ENCODE measurements at places on chromosomes 5 and 9.

- no peak for DNase-seq
These were observed 247.0 kb downstream of the TRPM3 start for GRCh38 chr9:70874451-70874850.

DNA sequence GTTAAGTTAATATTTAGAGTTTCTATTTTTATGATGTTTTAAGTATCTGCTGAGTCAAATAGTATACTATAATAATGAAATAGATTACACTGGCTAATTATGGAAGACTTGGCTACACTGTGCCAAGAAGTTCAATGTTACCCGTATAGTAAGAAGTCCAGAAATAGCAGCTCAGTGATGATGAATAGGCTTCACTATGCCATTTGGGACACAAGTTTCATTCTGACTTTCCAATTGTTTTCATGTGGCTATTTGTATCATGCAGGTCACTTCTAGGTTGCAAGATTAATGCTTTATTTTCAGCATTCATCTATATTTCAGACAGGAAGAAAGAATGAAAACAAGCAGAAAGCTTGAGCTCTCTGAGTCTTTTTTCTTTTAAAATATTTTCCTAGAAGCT lies 194.5 kb upstream of the RIOK2 start:
- DNase-seq: no peak

GRCh38 chr9:1219284-1219683 lies 169.1 kb downstream of the DMRT2 start:
- peak; percentile 67 for DNase-seq

- no peak for DNase-seq
These were observed 11.1 kb downstream of the PCDH1 start for GRCh38 chr5:141867139-141867538.

DNA sequence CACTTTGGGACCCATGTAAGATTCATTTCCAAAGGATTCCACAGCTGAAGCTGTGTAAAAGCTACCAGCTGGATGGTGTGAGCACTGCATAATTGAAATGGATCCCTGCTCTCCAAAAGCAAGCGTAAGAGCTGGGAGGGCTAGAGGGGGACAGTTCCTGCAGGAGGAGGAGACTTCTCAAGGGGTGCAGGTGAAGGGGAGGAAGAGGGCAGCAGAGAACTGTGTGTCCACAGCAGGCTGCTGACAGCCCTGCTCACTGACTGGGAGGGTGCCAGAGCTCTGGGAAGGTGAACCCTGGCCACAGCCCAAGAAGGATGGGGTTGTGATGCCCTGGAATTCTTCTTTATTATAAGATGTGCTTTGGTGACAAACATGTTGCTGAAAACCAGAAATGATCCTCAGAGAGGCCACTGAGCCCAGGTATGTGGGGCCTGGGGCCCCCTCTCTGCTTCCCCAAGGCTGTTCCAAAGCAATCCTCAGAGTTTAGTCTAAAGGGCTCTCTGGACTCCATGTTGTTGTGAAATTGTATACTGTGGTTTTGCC lies 112.8 kb upstream of the SLC25A48 start:
- no peak for DNase-seq

GRCh38 chr5:93307557-93307956 lies 273.5 kb downstream of the NR2F1-AS1 start:
- DNase-seq: no peak

DNA sequence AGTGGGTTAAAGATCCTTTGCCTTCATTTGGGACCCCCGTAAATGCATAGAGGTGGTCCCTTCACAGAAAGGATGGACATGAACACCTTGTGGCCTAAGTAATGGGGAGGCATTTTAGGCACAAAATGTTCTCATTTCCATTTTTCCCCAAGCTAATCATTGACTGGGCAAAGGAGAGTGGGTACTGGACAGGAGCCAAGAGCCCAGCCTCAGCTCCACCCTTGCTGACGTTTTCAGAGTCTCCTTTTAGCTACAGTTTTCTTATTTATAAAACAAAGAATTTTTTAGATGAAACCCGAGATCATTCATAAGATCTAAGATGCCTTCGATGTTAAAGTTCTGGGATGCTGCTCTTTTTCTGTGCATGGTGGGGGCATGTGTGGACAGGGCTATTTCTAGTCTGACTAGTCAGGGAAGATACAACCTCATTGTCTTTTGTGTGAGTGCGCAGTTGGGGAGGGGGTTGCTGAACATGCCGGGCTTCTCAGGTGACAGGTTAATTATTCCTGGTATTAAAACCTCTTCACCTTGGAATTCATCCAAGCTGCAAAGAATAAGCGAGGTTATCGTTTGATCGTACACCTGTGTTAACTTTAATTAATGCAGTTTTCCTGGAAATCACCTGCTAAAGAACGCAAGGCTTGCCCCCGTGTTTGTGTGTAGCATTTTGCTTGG lies 48.4 kb downstream of the ADAMTS16 start:
- no peak for DNase-seq

DNA sequence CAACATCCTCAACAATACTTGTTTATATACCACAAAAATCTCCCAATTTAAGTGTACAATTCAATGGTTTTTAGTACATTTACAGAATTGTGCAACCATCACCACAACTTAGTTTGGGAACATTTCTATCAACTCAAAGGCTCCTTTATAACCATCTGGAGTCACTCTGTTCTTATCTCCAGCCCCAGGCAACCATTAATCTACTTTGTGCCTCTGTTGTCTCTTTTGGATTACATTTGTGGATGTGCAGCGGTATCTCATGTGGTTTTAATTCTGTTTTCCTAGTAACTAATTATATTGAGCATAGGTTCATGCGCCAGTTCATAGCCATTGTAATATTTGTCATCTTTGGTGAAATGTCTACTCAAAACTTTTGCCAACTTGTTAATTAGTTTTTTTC lies 14.4 kb downstream of the ADAMTS19 start:
- DNase-seq: no peak
